ENCODE measurements at places on chromosomes 5 and 9.

- no peak for DNase-seq
Measured at GRCh38 chr9:35882996-35883395, 12.8 kb upstream of the OR13J1 start.

- no peak for DNase-seq
Measured at GRCh38 chr5:165624166-165624946, 2118.9 kb downstream of the MAT2B start.

- DNase-seq: no peak
Measured at GRCh38 chr9:130088051-130088450, 34.3 kb downstream of the GPR107 start.

- no peak for DNase-seq
Measured at GRCh38 chr5:138354387-138354786, 1.9 kb downstream of the KDM3B start.

GRCh38 chr9:130217838-130218237 lies 45.6 kb downstream of the NCS1 start:
- DNase-seq: no peak

- no peak for DNase-seq
Measured at GRCh38 chr9:7358876-7359275, 440.7 kb downstream of the DMAC1 start.

- DNase-seq: no peak
Measured at GRCh38 chr9:31519011-31519410, 865.4 kb upstream of the ACO1 start.

- peak; percentile 3 for DNase-seq
Measured at GRCh38 chr9:7536310-7536939, 263.2 kb downstream of the DMAC1 start.

DNA sequence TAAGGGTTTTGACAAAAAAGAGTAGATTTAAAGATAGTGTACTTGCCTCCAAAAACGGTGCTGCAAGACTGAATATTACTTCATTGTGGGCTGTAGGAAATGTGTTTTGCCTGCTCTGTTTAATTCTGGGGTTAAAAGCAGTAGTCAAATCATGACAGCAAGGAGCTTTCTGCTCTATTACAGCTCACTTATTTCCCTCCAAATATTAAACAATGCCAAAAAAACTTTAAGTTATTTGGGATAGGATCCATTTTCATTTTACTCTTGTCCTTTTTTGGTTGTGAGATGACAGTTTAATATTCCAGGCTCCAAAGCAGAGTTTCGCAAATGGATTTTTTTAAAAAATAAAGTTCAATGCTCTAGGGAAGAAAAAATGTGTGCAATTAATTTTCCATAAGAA lies 340.4 kb upstream of the RGMB start:
- DNase-seq: no peak

DNA sequence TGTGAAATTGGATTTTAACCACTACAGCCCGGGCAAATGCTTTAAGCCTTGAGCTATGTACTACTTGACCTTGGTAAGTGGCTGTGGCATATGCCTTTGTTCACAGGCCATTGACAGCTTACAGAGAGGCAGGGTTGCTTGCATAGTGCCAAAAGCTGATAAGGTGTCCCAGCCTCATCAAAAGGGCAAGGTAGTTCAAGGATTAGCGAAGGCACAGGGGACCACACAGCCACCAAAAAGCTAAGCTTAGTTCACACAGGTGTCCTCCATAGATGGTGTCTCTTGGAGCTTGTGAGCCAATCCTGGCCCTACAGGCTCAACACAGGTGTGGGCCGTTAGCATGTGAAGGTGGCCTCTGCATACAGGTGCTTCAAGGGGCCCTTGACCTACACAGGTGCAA lies 86.8 kb downstream of the ZNF622 start:
- DNase-seq: no peak

DNA sequence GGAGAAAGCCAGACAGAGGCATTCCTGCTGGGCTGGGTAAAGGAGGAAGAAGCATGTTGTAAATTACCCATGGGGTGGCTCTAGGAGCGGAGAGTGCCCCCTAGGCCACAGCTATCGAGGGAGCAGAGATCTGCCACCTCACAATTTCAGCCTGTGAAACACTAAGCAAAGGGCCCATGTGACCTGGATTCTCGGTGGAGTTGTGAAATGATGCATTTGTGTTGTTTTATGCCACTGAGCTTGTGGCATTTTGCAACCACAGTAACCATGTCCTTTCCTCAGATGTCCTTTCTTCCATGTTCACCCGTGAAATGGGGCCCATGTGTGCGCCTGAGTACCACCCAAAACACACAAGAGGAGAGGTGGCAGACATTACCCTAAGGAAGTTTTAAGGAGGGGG lies 159.3 kb downstream of the SYK start:
- no peak for DNase-seq

DNA sequence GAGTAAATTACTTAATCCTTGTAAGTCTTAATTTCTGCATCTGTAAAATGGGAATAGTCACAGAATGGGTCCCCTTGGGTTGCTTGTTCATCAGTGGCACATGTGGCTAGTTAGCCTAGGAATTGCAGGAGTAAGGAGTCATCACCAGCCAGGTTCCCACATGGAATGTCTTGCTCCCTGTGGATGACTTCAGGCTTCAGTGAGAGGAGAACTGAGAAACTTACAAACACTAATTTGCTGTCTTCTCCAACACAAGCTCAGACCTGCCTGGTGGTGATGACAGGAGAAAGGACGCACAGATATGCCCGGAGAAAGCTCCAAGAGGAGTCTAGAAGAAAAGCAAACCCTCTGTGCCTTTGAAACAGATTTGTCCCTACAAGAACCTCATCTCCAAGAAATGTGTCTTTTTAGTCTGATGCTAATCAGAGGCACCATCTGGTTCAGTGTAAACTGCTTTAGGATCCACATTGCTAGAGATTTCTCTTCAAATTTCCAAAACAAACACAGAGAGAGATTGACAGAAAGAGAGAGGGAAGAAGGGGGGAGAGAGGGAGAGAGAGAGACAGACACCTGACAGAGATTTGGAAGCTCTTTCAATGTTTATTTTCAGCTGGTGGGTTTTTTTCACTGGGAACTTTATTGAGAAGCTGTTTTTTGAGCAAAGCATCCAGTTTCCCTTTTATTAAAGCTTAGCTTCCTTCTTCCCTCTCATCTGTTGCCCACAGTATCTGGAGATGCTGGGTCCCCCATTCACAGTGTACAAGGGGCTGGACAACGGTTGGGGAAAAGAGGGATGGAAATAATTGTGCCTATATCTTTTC lies 128.3 kb downstream of the DOCK2 start:
- no peak for DNase-seq

DNA sequence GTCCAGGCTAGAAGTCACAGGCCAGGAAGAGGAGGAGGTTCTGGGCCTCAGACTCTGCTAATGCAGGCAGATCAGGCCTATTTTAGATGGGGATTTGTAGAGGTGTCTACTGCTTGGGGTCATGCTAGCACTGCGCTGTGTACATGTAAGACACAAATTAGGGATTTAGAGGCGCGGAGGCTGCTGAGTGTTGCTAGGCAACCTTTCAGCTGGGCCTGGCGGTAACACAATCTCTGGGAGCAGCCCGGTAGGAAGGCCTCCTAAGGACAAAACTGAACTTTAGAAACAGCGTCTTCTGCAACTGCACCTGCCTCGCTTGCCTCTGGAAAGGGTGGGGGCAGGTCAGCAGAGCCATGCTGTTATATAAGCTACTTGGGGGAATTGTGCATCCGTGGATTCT lies 147.9 kb downstream of the MACROH2A1 start:
- no peak for DNase-seq

DNA sequence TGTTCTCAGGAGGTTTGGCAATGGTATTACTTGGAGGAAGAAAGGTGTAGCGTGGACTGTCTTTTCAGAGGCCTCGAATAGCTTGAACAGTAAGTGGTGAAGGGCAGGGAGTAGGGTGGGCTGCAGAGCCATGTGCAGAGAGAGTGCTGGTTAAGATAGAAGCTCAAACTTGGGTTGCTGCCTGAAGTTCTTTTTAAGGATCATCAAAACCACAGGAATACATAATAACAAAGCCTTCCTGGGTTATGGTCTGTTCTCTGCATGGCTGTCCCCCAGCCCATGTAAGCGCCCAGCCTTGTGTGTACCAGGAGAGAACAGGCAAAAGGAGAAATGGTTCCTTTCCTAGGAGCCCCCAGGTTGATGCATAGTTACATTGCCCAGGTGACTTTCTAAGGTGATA lies 43.9 kb downstream of the RCL1 start:
- no peak for DNase-seq

DNA sequence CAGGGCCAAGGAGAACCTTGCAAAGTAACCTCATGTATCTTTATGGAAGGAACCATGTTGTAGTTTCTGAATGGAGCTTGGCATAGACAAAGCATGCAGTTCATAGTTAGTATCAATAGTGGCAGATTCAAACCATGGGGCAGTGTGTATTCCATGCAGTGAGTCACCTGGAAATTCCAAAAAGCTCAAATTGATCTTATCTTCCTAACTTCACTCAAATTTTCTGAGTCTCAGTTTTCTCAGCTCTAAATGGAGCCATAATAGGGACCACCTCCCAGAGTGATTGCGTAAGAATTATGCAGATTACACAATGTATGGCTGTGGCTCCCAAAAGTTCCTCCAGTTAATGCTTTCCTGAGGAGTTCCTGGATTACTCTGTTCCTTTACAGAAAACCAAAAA lies 549.9 kb upstream of the KLF4 start:
- no peak for DNase-seq

DNA sequence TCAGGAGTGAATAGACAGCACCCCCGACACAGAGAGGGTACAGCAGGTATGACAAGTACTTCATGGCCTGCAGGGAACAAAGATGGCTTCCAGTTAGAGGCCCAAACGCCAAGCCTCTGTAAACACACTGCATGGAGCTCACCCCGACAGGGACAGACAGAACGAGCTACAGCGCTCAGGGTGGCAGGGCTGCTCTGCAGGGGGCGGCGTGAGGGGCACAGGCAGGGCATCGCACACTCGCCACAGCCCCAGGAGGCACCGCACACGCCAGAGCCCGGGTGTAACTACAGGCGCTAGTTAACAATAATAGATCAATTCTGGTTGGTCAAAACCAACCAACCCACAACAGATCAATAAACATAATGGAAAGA lies 21.1 kb downstream of the CLPTM1L start:
- no peak for DNase-seq

DNA sequence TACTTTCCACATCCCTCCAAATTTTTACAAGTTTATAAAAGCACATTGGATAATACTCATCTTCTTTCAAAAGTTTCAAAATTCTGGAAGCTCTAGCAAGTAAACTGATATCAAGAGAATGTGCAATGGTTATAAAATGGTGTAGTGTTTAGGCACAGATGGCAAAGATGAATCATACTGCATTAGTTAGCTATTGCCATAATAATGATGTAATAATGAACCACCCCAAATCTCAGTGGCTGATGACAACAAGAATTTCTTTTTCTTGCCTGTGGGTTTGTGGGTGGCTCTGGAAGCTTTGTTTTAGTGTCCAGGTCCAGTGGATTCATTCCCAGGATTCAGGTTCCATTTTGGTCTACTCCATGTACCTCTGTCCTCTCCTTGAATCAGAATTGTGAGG lies 319.0 kb downstream of the BRINP1 start:
- DNase-seq: no peak

DNA sequence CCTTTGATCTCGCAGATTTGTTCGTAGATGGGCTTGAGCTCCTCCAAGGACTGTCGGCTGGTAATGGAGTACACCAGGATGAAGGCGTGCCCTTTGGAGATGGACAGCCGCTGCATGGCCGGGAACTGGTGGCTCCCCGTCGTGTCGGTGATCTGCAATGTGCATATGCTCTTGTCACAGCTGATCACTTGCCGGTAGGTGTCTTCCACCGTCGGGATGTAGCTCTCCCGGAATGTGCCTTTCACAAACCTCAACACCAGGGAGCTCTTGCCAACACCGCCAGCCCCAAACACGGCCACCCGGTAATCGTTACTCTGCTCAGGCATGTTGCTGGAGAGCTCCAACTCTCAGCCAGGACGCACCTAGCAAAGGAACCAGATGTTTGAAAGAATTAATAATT lies 29.1 kb downstream of the DIRAS2 start:
- no peak for DNase-seq

GRCh38 chr5:35362772-35363171 lies 132.5 kb upstream of the PRLR start:
- no peak for DNase-seq

GRCh38 chr9:133169102-133169501 lies 5.4 kb upstream of the GBGT1 start:
- no peak for DNase-seq

DNA sequence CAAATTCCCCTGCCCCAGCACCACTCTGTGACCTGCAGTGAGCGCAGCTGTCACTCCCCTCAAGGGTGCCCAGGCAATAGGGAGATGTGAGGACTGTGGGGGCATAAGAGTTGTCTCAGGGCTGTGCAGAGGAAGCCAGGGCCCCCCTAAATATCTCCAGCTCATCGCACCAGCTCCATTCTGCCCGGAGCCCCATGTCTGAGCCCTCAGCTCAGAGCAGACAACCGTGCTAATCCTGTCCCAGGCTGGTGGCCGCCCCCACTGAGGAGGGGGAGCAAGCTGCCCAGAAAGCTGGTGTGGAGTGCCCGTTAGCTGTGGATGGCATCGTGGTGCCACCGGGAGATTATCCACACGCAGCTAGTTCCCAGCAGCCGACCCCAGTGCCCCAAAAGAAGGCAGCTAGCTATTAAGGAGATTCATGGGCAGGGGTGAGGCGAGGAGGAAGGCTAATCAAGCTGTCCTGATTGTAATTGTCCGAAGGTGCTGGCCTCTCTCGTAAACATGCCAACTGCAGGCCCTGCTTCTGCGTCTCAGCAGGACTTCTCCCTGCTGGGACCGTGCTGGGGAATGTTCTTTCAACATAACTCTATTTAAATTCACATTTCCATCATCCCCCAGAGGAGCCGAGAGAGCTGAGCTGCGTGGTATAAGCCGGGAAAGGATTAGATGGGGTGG lies 17.0 kb upstream of the FIBCD1 start:
- DNase-seq: no peak

DNA sequence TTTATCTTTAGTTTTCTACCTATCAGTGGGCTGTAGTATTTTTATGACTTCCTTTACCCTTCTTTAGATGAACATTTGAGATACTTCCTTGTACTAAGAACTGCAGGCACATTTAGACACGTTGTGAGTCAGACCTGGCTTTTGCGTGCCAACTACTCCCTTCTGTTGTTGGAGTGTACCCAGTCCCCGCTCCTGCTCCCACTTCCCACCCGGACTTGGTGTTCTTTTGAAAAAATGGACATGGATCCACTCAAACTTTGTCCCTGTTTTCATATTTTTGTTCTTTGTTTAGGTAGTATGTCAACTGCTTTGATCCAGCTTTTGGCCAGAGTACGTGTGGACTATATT lies 60.7 kb downstream of the PARP8 start:
- no peak for DNase-seq

GRCh38 chr9:121992571-121993212 lies 100.4 kb downstream of the TTLL11 start:
- peak; percentile 44 for DNase-seq

Measured in effector memory CD8-positive, alpha-beta T cell (primary cell).